DMS53 (cell line): ENCODE measurements at places on chromosomes 3 and 15.

GRCh38 chr3:136343873-136344555, 93.9 kb downstream of the PCCB start:
- DNase-seq: peak; percentile 91

DNA sequence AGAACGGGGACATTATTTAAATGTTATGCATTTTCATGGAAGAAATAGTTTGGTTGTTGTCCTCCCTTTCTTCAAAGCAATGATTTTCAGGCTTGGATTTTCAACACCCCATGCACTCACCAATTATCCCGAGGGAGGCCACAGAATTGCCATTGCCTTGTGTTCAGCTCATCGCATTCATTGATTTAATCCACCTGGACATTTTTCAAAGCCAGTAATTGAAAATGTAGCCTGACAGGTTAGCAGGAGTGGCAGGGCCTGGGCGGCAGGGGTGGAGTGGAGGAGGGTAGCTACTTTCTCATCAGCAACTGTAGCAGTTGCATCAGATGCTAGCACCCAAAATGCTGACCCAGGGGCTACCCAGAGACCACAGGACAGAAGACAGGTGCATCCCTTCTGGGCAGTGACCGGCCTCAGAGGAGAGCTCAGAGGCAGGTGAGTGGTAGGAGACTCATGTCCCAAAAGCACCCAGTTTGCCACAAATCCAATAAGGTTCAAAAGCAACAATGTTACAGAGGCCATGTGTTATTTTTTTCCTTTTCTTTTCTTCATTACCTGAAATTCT, 242.4 kb downstream of the CD47 start:
- no peak for DNase-seq

DNA sequence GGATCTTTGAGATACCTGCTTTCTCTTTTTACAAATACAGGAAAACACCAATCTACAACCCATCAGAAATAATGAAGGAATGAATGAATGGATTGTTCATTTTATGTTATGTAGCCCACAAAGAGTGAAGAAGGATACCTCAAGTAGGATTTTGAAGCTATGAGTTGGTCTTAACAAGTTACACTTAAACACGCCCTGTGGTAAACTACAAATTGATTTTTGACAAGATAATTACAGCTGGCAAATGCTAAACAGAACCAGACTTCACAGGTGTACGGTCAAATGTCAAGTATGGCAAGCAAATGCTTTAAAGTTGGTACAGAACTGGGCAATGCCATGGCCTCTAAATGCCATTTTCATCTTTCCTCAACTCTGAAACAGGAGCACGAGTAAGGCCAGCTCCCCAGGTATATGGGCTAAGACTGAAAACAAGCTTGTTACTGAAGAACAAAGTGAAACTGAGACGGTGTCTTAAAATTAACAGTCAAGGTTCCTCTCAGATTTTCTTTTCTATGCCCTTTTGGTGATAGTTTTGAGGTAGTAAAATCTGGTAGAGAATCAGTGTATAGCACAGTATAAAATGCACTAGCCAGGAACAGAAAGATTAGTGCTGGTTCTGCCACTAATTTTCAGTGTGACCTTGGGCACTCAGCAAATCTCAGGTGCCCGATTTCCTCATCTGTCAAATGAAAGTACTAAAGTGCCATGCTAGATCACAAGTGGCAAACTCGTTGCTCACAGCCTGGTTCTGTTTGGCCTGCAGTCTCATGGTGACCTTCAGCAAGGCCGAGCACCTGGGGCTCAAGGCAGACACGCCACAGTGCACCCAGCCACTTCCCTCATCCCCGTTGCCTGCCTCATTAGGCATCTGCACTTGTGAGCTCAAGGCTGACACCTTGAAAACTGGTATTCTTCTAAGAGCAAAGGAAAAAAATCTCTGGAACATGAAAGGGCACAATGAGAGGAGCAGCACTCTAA, 9.5 kb downstream of the RUVBL1 start:
- no peak for DNase-seq

DNA sequence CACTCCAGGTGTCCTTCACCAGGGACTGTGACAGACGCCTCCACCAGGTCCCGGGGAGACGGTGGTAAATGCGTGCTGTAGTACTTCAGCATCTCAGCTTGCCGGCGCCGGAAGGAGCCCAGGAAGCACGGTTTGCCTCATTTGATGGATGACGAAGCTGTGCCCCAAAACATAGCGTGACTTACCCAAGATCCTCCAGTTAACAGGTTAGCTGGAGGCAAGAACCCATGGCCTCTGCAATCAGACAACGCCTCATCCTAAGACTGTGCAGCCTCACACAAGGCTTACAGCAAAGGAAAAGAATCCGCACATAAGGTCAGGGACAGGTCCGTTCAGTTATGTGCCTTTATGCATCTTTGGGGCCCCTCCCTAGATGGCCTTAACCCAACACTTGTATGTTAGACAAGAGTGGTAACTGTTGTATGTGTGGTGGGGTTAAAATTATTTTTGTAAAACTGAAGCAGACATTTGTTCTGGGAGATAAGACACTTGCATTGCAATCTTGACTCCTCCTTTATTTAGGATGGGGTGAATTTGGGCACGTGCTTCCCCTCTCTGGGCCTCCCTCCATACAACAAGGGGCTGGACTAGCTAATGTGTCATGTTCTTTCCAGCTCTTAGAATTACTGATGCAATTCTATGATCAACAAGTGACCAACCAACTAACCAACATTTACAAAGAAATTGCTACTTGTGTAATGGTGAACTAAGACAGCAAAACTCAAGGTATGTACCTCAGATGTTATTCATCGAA, 39.4 kb downstream of the VGLL4 start:
- DNase-seq: no peak

- no peak for DNase-seq
Measured at GRCh38 chr3:23985747-23986544, 40.9 kb downstream of the NR1D2 start.

DNA sequence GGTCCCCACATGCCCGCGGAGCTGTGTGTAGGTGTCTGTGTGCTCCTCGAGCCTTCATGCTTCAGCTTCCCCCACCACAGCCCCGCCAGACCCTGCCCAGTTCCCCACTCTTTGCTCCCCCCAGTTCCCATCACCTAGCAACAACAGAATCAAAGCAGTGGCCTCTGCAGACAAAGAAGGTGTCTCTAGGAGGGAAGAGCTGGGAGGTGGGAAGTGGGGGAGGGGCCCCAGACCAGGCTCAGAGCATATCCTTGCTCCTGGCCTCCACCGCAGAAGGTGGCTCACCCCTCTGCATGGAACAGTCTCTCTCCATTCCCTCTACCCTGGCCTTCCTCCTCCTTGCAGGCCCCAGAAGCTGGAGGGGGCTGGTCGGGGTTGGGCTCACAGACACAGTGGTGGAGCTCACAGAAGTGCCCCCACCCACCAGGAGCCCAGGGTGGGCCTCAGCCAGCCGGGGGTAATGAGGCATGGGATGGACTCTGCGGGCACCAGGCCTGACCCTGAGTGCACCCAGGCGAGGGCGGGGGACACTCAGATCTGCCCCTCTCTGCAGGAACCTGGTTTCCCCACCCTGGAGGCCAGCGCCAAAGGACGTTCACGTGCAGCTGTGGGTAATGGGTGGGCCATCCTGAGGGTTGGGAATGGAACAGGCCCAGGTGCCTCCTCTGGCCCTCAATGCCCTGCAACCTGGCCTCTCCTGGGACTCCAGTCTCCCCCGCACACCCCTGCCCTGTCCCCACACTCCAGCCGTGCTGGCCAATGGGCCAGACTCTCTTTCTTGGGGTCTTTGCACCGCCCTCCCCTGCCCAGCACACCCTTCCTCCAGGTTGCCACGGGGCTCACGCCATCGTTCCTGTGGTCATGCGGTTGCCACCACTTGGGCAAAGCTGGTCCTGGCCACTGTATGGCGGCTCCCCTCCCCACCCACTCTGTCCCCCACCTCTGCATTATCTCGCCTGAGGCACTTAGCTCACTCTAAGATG, 53.4 kb downstream of the TPRA1 start:
- peak; percentile 47 for DNase-seq

- DNase-seq: peak; percentile 9
Measured at GRCh38 chr3:124297062-124297980, 305.4 kb upstream of the ROPN1 start.

- no peak for DNase-seq
Measured at GRCh38 chr3:134654031-134654430, 3.2 kb upstream of the KY start.

GRCh38 chr15:58086491-58086890, 21.0 kb upstream of the ALDH1A2 start:
- DNase-seq: no peak

GRCh38 chr3:110293660-110294059, 778.0 kb upstream of the NECTIN3 start:
- DNase-seq: no peak

DNA sequence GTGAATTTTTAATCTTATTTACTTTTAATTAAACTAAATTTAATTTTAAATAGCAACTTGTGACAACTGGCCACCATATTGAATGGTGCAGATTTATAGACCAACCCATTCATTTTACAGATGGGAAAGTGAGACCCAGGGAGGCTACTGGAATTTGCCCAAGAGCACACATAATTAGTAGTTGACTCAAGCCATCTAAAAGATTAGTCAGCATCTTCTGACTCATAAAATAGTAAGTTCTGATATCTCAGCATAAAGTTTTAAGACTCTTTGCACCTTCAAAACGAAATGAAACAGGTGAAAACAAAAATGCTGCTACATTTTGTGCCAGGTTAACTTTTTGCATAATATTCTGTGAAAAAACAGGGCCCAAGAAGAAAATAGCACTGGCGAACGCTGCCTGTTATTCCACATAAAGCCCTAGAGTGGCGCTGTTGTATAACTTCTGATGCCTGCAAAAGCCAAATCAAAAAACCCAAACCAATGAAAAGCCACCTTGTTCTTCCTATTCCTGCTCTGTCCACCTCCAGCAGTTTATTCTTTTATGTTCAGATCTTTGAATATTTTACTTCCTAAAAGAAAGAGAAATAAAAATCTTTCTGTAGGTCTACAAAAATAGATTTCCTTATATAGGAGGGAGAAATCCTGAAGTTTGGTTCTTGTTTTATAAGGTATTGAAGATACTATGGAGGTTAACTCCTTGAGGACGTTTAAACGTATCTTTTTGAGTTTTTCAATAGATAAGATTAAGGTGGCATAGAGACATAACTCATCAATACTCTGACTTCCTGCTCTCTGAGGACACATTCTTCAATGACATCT, 62.8 kb downstream of the OTOL1 start:
- peak; percentile 71 for DNase-seq

GRCh38 chr3:168091941-168092340, 3.8 kb downstream of the GOLIM4 start:
- no peak for DNase-seq

GRCh38 chr3:30508339-30508738, 98.1 kb upstream of the TGFBR2 start:
- DNase-seq: no peak

DNA sequence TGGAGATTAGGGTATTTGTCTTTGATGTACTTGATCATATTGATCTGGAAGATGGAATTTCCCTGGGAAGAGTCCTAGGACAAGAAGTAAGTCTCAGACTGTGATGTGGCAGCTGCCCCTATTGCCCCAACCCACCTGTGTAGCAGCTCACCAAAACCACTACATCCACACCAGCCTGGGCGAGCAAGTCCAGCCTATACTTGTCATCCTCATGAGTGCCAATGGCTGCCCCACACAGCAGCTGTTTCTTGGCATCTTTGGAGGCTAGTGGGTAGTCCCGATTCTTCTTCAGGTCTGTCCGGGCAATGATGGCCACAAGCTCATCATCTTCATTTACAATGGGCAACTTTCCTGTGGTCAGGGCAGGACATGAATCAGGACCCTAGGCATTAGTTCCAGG, 2.7 kb downstream of the IMPDH2 start:
- no peak for DNase-seq

DNA sequence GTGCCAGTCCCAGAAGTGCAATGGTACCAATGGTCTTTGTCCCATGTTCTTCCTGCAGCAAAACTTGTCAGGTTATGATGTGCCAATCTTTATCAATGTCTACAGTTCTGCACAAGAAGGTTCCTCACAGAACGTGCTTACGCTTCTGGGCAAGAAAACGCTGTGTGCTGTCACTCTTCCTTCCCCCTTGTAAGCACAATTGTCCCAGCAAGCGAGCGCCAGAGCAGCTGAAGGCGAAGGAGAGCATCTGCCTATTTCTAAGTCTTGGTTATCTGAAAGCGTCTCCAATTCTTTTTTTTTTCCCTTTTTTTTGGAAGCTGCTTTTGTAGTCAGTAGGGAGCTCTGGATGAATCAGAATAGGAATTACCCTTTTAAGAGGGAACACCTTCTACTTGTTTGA, 514.4 kb downstream of the FGF12 start:
- DNase-seq: no peak

DNA sequence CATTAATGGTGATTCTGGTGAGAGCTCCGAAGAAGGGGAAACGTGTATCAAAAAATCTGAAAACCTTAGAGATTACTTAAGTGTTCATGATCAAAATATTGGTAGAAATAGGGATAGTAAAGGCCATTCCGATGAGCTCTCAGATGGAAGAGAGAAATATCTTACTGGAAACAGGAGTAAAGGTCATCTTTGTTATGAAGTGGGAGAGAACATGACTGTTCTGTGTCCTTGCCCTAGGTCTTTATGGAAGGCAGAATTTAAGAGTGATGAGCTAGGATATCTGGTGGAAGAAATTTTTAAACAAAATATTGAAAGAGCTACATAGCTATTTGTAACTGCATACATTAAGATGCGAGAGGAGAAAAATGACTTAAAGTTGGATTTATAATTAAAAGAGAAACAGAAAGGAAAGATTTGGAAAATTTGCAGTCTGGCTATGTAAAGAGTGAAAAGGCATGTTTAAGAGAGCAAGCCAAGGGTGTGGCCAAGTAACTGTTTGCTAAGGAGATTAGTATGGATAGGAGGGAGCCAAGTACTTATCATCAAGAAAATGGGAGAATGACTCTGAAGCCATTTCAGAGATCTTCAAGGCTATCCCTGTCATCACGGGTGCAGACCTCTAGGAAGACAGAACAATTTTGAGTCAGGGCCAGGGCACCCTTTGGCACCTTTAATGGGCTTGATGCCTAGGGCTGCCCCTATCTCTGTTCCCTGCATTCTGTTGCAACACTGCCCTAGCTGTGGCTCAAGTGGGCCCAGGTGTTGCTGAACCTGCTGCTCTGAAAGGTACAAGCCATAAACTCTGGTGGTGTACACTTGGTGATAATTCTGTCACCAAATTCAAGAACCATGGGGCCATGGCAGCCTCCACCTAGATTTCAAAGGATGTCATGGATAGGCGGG, 27.3 kb downstream of the SLMAP start:
- DNase-seq: no peak

- no peak for DNase-seq
Measured at GRCh38 chr15:44595656-44596510, 58.9 kb downstream of the EIF3J start.

- no peak for DNase-seq
Measured at GRCh38 chr15:29676961-29677402, 145.3 kb downstream of the TJP1 start.

GRCh38 chr3:40899286-40899712, 300.0 kb upstream of the CTNNB1 start:
- DNase-seq: no peak
